ENCODE measurements at places on chromosomes 2 and 18.

- ATAC-seq: no peak
Observed at GRCh38 chr2:178163911-178164310, 30.4 kb upstream of the OSBPL6 start.

DNA sequence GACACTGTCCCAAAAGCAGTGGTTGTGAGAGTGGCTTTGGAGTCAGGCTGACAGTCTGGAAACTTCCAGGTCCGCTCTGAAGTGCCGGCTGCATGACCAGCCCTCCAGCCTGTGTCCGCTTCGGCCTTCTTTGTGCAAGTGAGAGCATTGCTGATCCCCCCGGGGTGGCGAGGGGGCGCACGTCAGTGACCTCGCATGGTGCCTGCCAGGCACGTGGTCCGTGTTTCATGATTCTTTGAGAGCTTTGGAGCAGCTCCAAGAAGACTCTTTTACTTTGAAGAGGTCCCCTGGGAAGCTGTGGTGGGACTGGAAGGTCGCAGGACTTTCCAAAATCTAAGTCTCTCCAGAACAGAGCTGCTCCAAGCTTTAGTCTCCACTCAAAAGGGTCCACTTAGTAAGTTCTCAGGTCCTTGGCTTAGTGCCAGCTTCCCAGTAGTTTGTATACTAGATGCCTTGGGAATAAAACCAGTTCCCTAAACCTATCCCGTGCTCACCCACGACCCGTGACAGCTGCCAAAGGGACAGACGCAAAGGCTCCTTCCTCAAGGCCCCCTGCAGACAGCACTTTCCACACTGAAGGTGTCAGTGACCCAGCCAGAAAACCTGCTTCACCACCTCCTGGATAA, 68.8 kb downstream of the ADI1 start:
- ATAC-seq: no peak

DNA sequence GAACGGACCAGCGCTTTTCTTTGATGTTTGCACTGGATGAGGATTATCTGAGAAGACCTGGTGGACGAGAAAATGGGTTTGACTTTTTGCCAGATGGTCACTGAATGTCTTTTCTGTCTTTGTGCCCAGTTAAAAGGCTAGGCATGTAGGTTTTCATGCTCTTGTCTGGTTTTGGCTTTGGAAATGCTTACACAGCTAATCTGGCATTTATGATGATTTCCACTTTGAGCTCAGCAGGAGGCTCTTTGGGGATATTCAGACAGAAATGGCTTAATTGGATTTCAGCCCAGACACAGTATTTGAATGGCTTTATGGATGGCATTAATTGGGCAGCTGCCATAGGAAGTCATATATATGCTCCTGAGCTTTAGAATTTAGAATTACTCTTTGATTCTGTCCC, 59.6 kb downstream of the NCK2 start:
- no peak for ATAC-seq

GRCh38 chr2:234446404-234447076, 50.3 kb downstream of the ARL4C start:
- peak; percentile 100 for ATAC-seq

- no peak for ATAC-seq
Observed at GRCh38 chr18:72727038-72727655, 140.6 kb downstream of the NETO1 start.

DNA sequence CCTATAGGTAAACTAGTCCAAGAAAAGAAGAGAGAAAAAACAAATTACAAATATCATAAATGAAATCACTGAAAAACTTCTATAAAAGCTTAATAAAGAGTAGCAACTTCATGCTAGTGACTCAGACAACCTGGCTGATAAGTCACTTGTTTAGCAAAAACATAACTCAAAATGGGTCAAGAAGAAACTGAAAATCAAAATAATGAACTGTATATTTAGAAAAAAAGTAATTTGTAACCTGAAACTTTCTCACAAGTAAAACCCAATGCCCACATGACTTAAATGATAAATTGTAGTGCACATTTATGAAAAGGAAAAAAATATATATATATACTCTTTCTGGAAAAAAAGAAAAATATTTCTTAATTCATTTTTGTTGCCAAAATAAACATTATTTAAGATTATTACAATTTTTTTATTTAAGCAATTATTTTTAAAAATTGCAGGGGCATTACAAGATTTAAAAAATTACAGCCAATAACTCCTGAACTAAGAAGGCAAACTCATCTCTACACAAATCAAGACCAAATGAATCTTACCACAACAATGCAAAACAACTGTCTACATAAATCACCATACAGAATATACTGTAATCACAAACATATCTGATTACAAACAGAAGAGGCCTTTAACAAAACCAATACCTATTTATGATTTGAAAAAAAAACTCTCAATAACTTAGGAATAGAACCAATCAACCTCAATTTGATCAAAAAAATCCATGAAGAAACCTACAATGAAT, 406.3 kb downstream of the CDH7 start:
- ATAC-seq: no peak
